Amniotic stem cell (primary cell): ENCODE measurements at places on chromosomes 2 and 18.

- DNase-seq: no peak
Observed at GRCh38 chr2:174552880-174553279, 44.7 kb downstream of the WIPF1 start.

DNA sequence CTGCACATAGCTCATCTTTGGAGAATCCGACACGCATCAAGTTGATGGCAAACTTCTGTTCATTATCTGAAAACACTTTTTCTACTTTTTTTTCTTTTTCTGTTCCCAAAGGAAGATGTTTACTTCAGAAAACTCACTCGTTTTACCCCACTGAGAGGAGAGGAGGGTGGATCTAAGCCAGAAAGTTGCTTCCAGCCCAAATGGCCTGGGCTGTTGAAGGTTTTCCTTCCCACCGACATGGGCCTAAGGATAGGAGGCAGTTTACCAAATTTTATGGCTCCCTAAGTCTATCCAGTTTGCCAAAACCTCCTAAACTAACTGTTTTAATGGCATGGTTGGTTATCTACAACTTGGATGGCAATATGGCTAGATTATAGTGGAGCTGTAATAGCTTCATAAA, 70.4 kb downstream of the DDX1 start:
- no peak for DNase-seq

DNA sequence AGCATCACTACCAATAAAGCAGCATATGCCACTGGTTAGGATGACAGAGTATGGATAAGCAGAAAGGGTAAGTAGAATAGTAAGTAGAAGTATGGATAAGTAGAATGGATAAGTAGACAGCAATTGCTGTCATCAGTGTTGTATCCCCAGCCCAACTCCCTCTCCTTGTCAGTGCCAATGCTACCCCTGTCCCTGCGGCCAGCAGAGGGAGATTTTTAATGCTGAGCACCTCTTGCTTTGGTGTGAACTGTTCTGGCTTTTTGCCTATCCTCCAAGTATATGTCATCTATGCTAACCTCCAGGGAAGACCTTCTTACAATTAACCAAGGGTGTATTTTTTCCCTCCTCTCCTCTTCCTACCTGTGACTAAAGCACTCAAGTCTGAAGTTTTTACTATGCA, 136.7 kb upstream of the SPHKAP start:
- DNase-seq: no peak

- no peak for DNase-seq
Observed at GRCh38 chr2:158618891-158619490, 162.2 kb downstream of the PKP4 start.

- DNase-seq: no peak
Observed at GRCh38 chr2:147204102-147204501, 640.7 kb upstream of the ACVR2A start.

GRCh38 chr2:239264492-239264837, 136.4 kb downstream of the HDAC4 start:
- DNase-seq: no peak

GRCh38 chr2:204234879-204235278, 298.3 kb downstream of the ICOS start:
- no peak for DNase-seq

DNA sequence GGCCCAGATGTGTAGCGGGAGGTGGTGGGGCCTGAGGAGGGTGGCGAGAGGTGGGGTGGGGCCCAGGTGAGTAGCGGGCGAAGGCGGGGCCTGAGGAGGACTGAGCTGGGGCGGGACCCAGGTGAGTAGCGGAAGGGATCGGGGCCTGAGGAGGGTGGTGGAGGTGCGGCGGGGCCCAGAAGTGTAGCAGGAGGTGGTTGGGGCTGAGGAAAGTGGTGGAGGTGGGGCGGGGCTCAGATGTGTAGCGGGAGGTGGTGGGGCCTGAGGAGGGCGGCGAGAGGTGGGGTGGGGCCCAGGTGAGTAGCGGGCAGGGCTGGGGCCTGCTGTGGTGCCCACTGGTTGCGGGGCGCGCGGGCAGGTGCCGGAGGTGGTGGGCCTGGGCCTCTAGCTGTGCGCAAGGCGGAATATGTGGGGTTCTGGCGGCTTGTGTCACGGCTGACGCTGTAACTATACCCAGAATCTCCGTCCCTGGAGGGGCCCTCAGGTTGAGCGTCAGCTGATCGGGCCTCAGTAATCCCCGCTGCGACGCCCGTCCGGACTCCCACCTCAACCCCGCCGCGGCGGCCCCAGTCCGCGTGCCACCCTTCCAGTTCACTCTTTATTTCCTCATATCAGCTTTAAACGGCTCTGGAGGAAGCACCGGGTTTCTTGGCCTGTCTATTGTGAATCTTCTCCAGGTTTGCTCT, 866 bp upstream of the SF3B6 start:
- no peak for DNase-seq

GRCh38 chr2:25478736-25479135, 137.0 kb upstream of the DNMT3A start:
- no peak for DNase-seq

GRCh38 chr2:137659616-137660015, 304.7 kb upstream of the HNMT start:
- no peak for DNase-seq

DNA sequence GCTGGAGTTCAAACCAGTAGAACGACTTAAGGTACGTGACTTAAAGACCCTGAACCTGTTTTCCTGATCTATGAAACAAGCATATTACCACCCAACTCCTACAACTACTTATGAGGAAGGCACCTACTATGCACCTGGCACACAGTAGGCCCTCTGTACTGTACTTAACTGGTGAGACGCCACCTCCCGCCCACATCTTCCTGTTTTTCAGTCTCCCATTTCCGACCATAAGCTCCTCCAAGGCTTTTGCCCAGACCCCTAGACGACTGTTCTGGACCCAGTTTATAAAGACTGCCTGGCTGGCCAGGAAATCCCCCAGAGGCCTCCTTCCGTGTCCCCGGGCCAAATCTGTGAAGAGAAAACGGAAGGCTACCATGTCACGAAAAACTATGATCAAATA, 1.5 kb downstream of the GALNT14 start:
- no peak for DNase-seq

GRCh38 chr2:179341152-179341866, 76.7 kb upstream of the SESTD1 start:
- no peak for DNase-seq

DNA sequence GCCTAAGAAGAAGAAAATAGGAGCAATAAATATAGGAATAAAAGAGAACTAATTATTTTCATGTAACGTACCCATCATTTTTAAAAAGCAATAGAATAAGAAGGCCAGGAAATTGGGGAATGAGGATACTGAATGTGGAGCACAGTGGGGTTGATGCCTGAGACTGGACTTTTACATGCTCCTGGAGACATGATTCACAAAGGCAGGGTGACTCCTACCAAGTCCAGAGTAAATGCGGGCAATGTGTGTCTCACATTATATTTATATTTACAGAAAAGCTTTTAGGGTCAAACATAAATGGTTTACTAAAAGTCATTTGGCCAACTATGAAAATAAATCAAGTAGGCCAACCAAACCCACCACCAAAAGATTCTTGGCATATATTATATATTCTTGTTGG, 87.9 kb upstream of the COL5A2 start:
- no peak for DNase-seq

DNA sequence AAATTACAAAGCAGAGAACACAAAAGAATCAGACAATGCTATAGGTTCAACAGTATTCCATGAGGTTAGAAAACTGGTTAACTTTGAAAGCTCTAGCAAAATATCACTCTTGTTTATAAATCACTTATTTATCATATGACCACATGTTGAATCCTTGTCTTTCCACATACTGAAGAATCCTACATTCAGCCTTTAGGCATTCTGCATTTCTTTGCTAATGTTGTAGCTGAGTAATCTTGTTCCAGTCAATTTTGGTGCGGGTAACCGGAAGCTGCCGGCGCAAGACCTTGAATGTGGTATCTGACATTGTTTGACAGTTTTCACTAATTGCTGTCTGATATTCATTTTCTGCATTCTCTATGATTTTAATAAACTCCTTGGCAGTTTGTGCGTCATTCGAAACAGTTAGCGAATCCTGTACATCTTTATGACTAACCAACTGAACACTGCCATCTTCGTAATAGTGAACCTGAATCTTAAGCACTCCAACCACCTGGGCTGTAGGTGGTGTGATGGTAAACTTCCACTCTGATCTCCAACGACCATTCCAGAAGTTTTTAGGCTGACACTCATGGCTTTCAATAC, 154.1 kb downstream of the BAZ2B start:
- no peak for DNase-seq

GRCh38 chr18:9563331-9563730, 51.0 kb downstream of the PPP4R1 start:
- no peak for DNase-seq

GRCh38 chr2:65498396-65498795, 66.0 kb upstream of the SPRED2 start:
- DNase-seq: no peak

- no peak for DNase-seq
Observed at GRCh38 chr18:69839497-69839896, 108.2 kb downstream of the CD226 start.

DNA sequence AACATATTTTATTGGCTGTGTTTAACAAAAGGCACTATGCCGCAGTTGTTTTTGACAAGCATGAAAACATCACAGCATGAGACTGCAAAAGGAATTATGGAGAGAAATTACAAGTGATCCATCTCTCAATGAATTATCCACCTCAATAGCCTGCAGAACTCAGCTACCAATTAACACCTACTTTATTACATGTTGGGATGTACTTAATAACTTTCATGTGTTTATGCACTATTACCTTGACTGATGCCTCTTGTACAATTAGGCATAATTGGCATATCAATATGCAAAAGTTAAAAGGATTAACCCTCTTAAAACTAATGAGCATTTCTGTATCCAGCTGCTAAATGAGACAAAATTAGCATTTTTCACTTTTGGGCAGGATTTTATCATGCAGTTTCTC, 27.8 kb downstream of the ARHGAP15 start:
- no peak for DNase-seq

DNA sequence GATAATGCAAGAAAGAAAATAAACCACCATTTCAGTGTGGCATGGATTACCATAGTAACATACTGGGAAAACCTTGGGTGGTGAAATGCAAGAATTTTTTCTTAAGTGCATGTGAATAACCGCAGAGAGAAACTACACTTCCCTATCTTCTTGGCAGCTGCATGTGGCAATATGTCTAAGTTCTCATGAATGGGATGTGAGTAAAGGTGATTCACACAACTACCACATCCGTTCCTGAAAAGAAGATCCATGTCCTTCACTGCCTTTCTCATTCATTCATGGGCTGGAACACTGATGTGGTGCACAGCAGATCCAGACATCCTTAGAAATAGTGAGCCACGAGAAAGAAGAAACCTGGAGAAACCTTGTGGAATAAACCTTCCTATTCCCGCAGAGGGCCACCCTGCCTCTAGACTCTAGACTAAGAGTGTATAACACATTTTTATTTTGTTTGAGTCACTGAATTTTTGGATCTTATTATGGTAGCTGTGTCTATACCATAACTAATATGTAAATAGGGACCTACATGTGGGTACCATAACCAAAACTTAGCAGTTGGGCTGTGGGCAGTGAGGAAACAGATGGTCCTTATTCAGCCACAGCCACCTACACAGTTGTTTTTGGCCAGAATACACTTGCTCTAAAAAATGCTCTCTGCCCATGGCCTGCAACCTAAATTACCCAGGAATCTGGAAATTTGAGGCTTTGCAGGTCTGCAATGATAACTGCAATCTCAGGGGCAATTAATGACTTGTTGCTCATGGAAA, 573.3 kb downstream of the LRP1B start:
- DNase-seq: peak; percentile 25

DNA sequence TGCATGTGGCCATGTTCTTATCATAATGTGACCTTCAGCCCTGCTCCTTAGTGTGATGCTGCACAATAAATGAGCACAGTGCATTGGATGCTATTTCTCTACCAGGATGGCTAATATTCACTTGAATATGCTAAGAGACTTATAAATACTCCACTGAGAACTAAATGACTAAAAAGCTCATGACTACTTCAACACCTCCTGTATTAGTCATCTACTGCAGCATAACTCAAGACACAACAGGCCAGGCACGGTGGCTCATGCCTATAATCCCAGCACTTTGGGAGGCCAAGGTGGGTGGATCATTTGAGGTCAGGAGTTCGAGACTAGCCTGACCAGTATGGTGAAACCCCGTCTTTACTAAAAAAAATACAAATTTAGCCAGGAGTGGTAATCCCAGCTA, 213.4 kb downstream of the RND3 start:
- DNase-seq: no peak

GRCh38 chr2:230665263-230665691, 47.4 kb upstream of the CAB39 start:
- no peak for DNase-seq

DNA sequence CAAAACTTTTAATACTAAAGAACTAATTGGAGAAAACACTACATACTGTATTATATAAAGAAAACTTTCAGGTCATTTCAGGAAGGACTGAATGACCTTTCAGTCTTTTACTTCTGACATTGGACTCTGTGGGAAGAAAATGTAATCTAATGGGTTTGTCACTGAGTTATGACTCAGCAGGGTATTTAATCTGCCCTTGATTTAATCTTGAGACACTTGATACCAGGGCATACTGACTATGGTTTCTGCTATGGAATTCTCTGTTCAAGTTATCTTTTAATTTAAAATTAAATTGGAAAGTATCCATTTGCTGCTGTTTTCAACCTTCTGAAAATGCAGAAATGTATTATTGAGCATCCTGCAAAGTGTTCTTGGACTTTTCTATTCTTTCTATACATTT, 354.2 kb upstream of the GALNT5 start:
- DNase-seq: no peak

DNA sequence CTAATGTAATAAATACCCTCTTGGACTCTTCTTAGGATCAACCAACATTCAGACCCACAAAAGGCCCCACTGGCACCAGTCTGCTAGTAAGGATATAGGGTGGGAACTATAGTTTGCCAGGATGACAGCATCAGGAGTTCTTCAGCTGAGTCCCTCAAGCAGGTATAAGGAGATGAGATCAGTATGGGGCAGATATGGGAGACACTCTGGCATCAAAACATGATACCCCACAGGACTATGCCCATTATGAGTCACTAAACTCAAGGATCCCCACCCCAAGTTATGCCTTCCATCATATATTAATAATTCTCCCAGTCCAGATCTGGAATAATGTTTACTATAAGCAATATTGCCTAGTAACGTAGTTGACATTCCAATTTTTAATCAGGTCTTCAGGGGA, 83.1 kb upstream of the CCDC141 start:
- DNase-seq: no peak

GRCh38 chr2:175168564-175168945, 552 bp upstream of the ATF2 start:
- DNase-seq: no peak

GRCh38 chr2:118473846-118474540, 373.5 kb downstream of the EN1 start:
- no peak for DNase-seq

- no peak for DNase-seq
Observed at GRCh38 chr18:22826726-22827125, 106.4 kb upstream of the RBBP8 start.
